ENCODE measurements at places on chromosomes 11 and 22. TPM values are rescaled to one million over a fixed set of nuclear protein-coding genes. Genes with fewer than 3 reads are reported as not detected.

The OR8G1 gene
- polyA plus RNA-seq: not detected

The HIPK3 gene
- 44.0 TPM for polyA plus RNA-seq

The FREY1 gene
- polyA plus RNA-seq: 0.37 TPM

The ARRB1 gene
- polyA plus RNA-seq: 31.4 TPM

The DEFB131B gene
- not detected for polyA plus RNA-seq

GRCh38 chr11:2513441-2513840 is 68.6 kb downstream of the KCNQ1 start:
- DNase-seq: no peak

DNA sequence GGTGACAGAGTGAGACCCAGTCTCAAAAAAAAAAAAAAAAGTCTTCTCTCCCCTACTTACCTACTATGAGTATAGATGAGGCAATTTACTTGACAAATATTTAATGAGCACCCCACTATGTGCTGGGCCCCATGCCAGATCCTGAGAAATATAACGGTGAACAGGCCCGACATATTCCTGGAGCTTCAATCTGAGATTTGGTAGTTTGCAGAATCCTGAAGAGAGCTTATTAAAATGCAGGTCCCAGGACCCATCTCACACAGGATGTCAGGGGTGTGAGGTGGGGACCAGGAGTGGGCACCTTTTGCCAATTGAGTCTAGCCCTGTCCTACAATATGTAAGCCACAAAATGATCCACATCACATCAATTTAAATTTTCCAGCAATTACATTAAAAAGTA is 44.0 kb downstream of the KCNJ4 start:
- DNase-seq: no peak

DNA sequence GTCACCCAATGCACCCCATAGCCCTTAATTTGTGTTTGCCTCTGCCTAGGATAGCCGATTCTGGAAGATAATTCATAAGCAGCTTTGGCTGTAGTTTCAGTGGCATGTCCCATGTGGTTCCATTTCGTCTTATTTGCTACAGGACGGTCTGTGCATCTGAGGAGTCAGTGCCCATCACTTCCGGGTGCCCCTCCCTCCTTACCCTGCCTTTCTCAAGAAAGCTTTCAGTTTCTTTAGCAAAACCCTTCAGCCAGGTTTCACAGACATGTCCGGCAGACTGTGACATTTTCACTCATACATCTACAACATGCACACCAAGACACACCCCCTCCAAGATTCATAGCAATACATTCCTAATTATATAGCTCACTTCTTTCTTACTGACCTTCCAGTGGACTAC is 14.3 kb downstream of the TP53AIP1 start:
- DNase-seq: no peak

DNA sequence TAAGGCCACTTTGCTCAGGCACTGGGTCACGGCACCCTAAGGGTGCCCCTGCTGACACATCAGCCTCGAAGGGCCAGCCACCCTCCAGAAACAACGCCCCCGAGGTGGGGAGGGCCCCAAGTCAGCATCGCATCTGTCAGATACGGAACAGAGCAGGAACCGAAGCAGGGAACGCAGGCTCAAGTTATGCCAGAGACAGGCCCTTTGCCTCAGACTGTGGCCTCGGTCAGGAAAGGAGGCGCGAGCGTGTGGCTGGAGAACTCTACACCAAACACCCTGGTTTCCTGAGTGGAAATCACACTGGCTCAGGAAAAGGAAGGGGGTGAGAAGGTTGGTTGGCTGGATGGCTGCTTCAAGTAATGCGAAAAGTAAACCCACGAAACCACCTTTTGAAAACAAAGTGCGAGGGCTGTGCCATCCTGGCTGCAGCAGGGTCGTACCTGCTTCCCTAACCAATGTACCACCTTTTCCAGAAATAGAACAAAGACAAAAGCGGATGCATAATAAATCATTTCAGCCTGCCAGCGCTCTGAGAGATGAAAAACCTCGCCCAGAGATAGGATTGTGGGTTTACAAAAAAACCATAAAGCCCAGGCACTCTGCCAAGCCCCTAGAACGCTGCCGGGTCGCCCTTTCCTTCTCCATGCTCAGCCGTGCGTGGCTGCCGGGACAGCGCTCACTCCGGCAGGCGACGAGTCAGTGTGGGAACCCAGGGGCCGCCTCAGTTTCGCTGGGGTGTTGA is 38.6 kb downstream of the TRMU start:
- no peak for DNase-seq

DNA sequence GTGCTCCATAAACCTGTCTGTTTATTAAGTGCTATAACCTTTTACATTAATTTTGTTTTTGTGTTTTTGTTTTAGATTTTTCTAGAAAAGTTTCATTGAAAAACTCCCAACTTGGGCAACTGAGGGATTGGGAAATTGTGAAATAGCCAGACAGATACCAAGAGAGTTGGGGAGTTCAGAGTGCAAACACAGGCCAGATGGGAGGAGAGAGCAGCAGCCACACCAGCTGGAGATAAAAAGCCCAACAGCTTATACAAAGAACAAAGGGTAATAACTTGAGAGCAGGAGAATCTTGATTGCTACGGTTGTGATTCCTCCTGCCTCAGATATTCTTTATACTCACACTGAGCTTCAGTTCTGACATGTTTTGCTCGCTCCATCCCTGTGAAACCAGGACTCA is 1642.2 kb downstream of the LRRC4C start:
- DNase-seq: no peak

GRCh38 chr11:43523632-43524031 is 156.9 kb upstream of the HSD17B12 start:
- DNase-seq: no peak

- no peak for DNase-seq
Measured at GRCh38 chr11:1549338-1550330, 22.4 kb downstream of the DUSP8 start.

- DNase-seq: no peak
Measured at GRCh38 chr11:638631-639331, 1.7 kb downstream of the DRD4 start.

- no peak for DNase-seq
Measured at GRCh38 chr22:45885941-45886395, 91.0 kb downstream of the WNT7B start.

- no peak for DNase-seq
Measured at GRCh38 chr11:10267821-10268220, 26.2 kb downstream of the SBF2 start.

Data from urinary bladder (tissue), 4 donors.